SK-N-DZ (cell line): ENCODE measurements at places on chromosomes 7 and 10.
A peak's percentile ranks its signal among the peaks of the same experiment; 100 is the strongest.

GRCh38 chr7:99898023-99898357, 21.2 kb upstream of the OR2AE1 start:
- DNase-seq: no peak

GRCh38 chr10:79266084-79266483, 81.2 kb upstream of the PPIF start:
- DNase-seq: no peak

- DNase-seq: peak; percentile 34
Measured at GRCh38 chr7:42690794-42691639, 220.9 kb downstream of the C7orf25 start.

DNA sequence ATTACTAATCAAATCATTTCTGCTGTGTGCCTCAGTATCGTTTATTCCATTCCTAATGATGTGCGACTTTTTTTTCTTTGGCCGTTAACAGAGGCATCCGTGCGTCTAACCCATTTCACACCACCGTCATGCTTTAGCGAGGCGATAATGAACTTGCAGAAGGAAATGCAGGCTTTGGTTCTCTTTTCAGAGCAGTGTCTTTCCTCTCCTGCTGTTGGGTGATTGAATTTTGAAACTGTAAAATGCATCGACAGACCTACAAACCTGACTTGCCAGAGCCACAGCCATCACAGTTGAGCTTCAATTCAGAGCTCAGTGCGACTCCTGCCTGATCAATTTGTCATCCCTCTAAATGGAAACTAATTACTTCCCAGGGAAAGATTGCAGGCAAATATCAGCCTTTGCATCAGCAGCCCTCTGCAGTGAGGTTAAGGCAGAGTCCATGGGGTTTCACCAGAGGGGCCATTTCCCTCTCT, 486.0 kb upstream of the GALNT17 start:
- peak; percentile 83 for DNase-seq

GRCh38 chr7:24290004-24290641, 6.1 kb downstream of the NPY start:
- DNase-seq: peak; percentile 84

DNA sequence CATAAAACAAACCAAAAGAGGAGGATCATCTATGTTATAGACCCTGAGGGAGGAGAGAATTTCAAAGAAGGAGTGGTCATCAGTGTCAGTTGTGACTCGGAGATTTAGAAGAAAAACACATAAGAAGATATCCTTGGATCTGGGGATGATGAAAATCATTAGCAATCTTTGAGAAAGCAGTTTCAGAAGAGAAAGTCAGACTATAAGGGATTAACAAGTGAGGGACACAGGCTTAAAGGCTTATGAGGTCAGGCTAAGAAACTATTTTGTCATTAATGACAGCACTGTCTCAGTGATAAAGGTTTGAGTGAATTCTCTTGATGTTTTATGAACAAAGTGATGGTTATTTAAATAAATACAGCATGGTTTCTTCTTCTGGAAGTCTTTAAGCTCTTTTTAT, 6.1 kb upstream of the GPR85 start:
- no peak for DNase-seq

GRCh38 chr10:16234916-16235315, 201.9 kb upstream of the PTER start:
- peak; percentile 81 for DNase-seq

GRCh38 chr7:134777470-134777869, 2.0 kb upstream of the CALD1 start:
- DNase-seq: no peak

DNA sequence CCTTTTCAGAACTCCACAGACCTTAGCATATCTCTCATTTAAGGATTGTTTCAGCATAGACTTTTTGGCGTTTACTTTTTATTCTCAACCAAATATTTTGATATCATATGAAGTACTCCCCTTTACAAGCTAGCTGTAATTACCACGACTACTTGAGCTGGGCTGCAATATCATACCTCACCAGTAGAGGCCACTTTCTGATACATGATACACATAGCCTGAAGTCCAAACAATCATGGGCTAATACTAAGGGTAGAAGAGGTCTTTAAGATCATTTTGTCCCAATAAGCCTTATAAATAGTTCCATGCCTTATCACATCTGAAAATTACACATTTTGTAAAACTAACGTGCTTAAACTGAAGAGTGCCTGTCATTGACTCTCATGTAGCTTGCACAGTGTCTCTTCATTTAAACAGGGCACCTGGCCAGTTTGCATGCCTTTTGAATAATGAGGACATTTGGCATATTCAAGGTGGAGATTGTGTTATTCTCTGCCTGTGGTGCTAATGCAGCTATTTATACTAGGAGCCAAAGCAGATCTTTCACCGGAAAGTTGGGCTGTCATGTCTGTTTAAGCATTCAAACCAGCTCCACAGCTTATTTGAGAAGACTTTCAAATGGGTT, 403.7 kb upstream of the ZMIZ1 start:
- no peak for DNase-seq

DNA sequence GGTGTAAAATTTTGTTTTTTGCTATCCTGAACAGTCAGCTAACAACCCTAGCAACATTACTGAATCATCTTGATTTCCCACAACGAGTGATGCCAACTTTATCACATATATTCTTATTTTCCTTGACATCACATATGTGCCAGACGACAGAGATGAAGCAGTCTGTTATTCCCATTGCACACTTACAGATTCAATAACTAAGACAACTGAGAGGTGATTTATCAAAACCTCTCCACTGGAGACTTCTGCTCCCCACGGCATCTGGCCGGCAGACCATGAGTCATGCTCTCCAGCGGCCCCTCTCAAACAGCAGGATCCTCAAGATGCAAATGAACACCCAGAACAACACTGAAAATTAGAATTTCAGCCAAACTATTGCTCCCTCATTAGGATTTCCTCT, 57.1 kb downstream of the AMPH start:
- no peak for DNase-seq

DNA sequence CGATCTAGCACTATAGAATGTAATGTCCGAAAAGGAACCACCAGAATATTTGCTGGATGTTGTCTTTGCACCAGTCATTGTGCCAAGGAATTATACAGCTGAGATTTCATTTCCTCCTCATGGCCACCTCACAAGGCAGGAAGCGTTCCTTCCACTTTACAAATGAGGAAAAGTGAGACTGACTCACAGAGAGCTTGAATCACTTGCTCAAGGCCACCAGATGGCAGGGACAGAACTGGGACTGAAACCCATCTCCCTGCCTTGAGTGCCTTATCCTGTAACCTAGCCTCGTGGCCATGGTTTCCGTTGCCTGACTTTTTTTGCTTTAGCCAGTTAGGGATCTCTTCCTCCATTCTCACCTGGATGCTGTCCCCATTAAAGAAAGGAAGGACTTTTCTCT, 44.7 kb upstream of the PDZD8 start:
- no peak for DNase-seq

DNA sequence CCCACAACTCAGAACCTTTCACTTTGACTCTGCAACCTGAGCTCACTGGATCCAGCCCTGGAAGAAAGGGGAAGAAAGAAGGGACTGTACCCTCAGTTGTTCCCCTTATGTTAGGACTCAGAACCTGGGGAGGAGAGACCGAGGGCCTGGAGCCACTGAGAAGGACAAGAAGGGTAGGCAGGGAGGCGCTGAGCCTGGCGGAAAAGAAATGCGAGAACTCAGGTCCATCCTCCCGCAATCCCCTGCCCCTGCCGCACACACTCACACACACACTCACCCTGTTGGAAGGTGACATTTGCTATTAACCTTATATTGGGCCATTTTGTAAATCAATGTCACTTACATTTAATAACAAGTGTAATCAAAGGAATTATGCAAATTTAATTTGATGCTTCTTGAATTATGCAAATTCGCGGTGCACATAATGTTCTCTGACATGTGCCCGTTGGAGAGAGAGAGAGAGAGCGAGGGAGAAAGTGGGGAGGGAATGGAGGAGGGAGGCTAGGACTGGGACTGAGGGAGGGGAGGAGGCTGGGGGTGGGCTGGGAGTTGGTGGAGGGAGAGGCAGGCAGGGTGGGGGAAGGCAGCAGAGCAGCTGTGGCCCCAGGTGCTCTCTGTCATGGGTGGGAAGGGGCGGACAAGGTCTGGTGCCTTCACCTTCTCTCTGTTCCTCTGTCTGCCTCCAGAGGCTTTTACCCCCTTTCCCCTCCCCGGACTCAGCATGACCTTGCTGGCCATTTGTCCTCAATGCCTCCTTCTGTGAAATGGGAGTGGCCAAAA, 99.6 kb upstream of the PAX2 start:
- DNase-seq: no peak

GRCh38 chr7:137694405-137694804, 152.4 kb downstream of the DGKI start:
- DNase-seq: no peak

DNA sequence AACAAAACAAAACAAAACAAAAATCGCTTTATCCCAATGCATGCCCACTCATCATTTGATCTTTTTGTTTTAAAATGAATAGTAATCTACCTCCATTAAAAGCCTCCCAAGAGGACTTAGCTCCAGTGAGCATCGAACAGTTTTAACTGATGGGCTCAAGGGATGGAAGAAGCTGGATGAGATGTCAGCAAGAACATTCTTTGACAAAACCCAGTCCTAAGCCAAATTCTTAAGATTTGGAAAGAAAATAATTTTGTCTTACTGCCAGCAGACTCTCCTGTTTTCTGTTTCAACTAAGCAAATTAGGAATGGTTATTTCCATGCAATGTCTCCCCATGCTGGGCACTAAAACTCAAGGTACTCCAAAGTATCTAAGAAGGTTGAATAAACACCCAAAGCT, 127.3 kb downstream of the RNLS start:
- DNase-seq: no peak

DNA sequence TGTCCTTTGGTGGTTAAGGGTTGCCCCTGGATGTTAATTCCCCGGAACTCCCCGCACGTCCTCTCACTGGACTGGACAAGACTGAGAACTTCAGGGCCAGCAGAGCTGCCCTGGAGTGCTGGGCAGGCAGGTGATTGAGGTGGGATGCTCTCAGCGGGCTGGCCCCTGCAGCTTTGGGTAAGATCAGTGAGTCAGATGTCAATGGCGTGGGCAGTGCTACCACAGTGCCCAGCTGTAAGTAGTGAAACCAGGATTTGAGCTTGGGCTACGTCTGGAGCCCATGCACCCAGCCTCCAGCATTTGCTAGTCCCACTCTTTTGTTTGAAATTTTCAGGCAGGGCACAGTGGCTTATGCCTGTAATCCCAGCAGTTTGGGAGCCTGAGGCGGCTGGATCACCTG, 6.7 kb upstream of the SEPHS1 start:
- DNase-seq: no peak

GRCh38 chr7:49279891-49280290, 355.5 kb downstream of the CDC14C start:
- DNase-seq: no peak

GRCh38 chr10:115957786-115958442, 315.1 kb downstream of the GFRA1 start:
- DNase-seq: no peak

DNA sequence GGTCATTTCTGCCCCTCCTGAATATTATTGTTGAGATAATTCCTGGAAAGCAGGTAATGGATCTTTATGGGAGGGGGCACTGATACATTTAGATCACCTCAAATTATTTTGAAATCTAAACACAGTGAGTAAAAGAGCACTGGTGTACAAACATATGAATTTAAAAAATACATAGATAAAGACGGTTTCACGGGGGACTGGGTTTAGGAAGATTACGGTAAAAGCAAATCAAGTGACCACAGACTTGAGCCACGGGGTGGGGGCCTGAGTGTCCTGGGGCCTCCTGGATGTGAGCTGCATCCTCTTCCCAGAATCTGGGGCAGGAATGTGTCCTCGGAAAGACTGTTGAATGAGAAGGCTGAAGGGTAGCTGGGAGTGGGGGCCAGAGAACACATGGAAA, 219.1 kb upstream of the KLF6 start:
- DNase-seq: no peak

- DNase-seq: no peak
Measured at GRCh38 chr7:5283421-5284303, 919 bp downstream of the SLC29A4 start.

- no peak for DNase-seq
Measured at GRCh38 chr7:106277976-106278375, 6.8 kb downstream of the NAMPT start.
